Stimulated activated CD8-positive, alpha-beta memory T cell treated with anti-CD3 and anti-CD28 coated beads, Interleukin-4, amount 100 ng/mL, for 48 hours (primary cell): ENCODE measurements at places on chromosomes 3 and 15.

DNA sequence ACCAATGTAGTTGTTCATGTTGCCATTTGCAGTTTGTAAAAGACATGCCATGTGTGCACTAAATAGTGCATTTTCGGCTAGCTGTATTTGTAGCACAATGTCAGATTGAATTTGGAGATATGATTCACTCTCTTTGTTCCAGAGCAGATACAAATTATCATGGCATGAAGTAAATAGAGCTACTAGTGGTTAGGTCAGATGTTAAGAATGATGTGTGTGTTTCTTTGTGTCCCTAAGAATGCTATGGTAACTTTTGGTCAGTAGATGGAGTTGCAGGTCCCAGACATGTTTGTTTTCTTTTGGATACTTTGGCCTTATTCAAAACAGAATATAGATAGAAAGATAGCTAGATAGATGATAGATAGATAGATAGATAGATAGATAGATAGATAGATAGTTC lies 595.8 kb downstream of the NLGN1 start:
- DNase-seq = no peak

DNA sequence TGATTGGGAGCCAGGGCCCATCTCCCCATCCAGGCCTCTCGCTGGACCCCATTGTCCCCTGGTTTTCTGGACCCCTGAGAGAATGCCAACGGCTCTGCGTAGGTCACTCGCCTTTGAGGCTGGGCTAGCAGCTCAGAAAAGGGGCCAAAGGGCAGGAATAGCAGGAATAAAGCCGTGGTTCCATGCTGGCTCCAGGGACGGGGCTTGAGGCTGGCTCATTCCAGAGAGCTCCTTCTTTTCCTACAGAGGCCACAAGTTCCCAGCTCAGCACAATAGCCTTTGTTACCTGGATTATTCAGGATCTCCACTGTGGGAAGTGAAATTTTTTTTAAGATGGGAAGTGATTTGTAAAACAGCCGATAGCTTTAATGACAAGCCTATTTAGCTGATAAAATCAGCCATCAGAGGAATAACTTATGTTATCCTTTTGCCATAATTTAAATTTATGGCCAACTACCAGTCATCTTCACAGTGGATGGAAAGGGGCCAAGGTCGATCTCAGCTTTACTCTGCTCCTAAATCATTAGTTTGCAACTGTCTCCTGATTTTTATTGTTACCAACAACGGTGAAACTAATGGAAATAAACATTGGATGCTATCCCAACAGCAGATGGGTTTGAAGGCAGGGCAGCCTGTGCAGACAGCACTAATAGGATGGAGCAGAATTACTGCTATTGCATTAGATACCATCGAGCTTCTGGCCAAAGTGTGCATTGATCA lies 124.3 kb downstream of the TMEM266 start:
- DNase-seq = no peak

DNA sequence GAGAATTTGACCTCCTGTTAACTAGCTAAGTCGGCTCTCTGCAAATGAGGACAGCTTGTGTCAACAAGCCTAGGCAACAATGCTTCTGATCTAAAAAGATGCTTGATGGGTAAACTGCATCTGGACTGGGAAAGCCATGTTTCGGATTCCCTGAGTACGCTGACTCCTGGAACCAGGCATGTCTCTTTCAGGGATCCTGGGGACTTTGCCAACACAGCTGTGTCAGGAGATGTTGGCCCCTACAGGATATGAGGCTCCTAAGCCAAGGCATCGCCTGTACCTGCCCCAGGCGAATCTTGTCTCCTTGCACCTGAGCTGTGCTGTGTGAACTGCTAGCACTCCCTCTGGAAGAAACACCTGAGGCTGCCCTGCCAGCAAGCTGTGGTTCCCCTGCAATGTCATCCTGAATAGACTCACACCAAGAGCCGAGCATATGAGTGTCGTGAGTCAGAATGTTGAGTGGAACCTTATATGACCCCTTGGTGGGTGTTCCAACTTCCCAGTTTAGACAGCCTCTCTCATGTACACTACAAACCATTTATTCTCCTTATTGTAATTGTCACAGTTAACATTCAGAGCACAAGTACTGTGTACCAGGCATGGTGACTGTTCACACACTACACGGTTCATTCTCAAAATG lies 17.0 kb downstream of the EOGT start:
- DNase-seq = no peak

DNA sequence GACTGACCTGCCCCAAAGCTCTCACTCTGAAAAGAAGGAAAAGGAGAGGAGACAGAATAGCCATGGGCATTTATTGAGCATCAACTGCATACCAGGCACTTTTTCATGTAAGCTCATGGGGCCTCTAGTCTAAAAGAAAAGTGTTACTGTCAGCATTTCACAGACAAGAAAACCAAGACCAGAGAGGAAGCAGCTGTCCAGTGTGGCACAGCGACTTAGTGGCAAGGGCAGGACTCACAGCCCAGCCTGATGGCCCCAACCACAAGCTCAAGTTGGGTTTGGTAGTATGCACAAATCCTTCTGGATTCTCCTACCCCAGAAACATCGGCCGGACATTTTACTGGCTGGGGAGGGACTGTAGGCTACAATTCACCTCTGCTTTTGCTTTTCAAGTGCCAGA lies 5.8 kb downstream of the EFCC1 start:
- no peak for DNase-seq

DNA sequence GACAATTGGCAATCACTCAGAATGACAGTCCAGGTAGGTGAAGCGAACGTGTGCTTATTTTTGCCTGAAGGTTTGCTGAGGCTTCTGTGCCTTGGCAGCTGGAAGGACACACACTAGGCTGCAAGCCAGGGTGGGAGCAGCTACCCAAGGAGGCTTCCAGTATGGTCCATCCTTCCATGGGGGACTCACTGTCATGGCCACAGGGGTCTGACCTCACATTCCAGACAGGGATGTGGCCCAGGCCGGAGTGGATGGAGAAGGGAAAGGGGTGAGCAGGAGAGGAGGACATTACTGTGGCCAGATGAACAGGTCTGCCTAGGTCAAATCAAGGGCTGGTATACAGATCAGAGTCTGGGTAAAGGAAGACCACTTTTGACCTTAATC lies 247.7 kb downstream of the ADAMTS17 start:
- DNase-seq = no peak

DNA sequence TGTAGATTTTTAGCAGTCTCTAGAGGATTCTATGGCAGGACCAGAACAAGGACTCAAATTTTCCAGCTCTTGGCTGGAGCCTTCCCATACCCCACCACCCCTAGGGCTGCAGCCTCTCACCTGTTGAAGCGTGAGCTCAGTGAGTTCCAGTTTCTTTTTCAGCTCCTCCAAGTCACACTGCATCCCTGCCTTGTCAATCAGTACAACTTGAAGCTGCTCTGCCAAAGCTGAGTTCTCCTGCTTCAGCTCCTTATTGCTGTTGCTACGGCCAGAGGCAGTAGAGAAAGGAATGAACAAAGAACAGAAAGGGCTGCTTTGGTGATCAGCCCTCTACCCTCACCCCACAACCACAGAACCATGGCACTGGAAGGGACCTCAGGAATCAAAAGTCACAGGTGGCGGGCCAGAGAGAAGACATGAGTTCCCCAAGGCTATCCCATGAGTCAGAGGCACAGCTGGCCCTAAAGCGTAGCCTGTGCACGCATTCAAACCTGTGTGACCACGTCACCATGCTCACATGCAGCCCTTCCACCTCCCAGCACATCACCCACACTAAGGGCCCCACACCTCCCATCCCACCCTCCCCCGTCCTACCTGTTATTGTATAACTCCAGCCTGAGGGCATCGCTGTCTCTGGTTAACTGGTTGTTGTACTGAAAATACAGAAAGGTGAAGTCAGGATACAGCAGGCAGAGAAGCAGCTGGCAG lies 83.3 kb upstream of the C2CD4B start:
- no peak for DNase-seq

GRCh38 chr15:75695220-75695619 lies 17.4 kb downstream of the CSPG4 start:
- DNase-seq = no peak

GRCh38 chr15:69931156-69931555 lies 166.6 kb downstream of the TLE3 start:
- DNase-seq = no peak

DNA sequence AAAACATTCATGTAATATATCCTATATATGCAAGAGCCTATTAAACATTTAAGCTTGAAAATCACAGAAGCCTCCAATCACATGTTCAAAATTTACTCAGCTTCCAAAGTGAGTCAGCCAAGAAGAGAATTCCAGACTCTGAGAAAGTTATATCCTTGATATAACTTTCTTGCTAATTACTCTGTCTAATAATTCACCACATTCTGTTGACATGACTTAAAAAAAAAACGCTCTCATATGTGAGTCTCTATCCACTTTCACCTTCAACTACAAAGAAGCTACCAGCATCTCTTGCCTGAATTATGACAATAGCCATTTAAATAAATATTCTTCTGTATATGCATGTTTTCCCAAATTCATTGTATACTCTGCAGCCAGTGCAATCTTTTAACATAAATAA lies 1116.3 kb upstream of the CADM2 start:
- no peak for DNase-seq

- no peak for DNase-seq
These were observed 13.0 kb downstream of the MRPL46 start for GRCh38 chr15:88454236-88454635.

- no peak for DNase-seq
These were observed 129.2 kb upstream of the IL12A start for GRCh38 chr3:159859424-159859823.

GRCh38 chr3:169137943-169138342 lies 525.6 kb downstream of the MECOM start:
- DNase-seq = no peak

DNA sequence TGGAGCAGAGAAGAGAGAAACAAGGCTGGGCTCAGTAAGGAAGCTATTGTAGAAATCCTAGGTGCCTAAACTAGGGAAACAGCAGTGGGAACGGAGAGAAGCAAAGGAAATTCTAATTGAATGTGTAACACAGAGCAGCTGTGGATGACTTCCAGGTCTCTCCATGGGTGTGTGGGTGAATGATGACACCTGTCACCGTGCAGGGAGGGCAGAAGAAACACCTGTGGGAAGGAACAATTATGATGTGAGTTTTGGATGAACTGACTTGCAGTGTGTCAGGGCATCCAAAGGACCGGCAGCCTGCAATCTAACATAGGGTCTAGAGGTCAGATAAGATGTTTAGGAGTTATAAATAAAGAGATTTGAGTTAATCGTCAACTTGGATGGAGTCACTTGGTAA lies 144.2 kb downstream of the RYR3 start:
- DNase-seq = no peak

- DNase-seq = no peak
These were observed 10.0 kb upstream of the CAMKV start for GRCh38 chr3:49879721-49880120.

DNA sequence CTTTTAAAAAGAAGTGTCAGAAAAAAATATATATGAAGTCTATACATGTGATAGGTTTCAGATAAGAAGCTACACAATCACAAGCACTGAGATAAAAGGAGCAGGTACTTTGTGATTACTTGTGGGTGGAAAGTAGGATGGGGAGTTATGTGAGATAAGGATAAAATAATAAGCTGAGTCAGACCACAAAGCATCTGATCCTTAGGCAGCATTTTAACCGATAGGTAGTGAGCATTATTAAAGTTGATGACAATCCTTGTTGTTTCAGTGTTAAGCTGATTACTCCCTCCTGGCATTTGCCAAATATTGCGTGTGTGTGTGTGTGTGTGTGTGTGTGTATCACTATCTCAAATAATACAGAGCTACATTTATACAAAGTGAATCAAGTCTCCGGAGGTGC lies 483.1 kb downstream of the NAALADL2 start:
- DNase-seq = no peak

DNA sequence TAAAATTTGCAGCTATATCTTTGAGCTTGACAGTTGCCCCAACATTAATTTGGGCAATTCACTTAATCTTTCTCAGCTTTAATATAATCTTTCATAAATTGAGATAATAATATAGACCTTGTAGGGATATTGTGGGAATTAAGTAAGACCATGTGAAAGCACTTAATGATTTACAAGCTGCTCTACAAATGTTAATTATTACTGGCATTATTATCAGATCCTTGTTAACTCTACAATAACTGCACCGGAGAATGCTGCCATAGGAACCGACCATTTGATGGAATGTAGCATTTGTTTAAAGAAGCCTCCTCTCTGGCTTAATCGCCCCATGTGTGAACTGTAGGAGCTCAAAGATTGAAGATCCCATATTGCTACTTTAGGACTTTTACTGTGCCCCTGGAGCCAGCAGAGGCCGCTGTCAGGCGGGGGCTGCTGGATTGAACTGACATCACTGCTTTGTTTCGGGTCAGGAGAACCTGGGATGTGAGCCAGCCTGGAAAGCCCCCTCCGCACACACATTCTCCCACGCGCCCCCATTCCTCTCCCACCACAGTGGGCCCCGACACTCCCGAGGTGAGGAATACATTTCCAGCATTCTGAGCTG lies 154.2 kb upstream of the TNIK start:
- peak; percentile 35 for DNase-seq

DNA sequence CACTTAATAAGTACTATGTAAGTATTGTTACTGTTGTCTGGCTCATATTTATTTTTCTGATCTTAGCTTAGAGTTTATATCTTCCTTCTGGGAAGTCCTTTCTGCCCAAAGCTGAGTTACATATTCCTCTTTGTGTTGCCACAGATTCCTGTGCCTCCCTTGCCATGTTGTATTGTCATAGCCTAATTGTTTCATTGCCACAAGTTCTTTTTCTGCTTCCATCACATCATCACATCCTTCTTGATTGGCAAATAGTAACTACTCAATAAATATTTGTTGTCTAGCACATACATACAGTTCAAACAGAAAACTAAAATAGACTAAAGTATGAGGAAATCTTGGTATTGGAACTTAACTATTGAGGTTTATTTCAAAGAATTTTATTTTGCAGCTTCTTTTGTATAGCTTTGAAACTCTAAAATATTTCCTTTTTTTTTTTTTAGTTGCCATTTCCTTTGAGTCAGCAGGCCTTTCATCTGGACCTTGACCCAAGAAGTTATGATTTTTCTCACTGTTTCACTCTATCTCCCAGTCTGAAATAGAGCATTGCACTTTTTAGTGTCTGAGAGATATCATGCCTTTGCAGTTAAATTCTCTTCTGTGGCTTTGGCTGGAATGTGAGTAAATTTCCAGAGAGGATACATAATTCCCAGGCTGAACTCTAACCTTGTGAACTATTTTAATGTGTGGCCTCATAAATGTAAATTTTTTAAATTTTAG lies 98.2 kb downstream of the ZNF609 start:
- DNase-seq = no peak

DNA sequence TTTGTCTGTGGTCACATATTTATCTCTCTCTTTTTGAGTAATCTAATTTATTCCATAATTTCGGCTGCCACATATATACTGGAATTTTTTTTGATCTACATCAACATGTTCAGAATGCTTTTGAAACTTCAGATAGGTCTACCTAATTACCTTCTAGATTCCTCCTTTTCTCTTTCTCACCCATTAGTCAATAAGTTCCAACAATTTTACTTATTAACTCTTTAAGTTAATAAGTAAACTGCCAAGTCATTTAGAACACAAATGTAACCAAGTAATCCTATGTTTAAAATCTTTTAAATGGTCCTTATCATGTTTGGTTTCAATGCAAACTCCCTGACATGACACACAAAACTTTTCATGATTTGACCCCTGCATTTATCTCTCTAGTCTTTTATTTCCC lies 410.5 kb downstream of the UNC13C start:
- DNase-seq = no peak

- no peak for DNase-seq
These were observed 340.7 kb upstream of the C2CD4B start for GRCh38 chr15:62505762-62506161.

- DNase-seq = no peak
These were observed 320.7 kb downstream of the ZNF621 start for GRCh38 chr3:40845447-40845846.

GRCh38 chr15:66905954-66906353 lies 159.4 kb upstream of the SMAD3 start:
- DNase-seq = no peak
